ENCODE measurements at places on chromosomes 3 and 15. TPM values are rescaled to one million over a fixed set of nuclear protein-coding genes. Genes with fewer than 3 reads are reported as not detected.

DNA sequence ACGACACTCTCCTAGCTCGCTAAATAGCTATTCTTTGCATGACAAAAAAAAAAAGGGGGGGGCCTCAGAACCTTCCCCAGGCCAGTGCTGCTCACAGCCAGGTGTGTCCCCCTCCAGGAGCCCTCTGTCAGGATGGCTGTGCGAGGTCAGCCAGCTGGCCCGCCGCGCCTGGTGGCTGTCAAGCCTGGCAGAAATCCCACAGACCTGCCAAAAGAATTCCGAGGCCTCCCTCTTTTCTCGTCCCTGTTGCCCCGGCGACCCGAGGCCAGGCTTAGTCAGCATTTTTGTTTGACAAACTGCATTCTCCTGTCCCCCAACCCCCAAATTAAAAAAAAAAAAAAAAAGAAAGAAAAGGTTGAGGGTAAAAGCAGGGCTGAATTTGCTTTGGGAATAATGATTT, 61.9 kb downstream of the TM4SF4 start:
- peaks cover 8% of the 10 kb centered on the region for H3K4me1 ChIP-seq
- no peaks in the 10 kb centered on the region for H3K27me3 ChIP-seq
- H3K4me3 ChIP-seq = no peak overlapping the region
- no peak for DNase-seq
- H3K36me3 ChIP-seq = peaks cover 7% of the 10 kb centered on the region
- no peak overlapping the region for H3K27ac ChIP-seq

DNA sequence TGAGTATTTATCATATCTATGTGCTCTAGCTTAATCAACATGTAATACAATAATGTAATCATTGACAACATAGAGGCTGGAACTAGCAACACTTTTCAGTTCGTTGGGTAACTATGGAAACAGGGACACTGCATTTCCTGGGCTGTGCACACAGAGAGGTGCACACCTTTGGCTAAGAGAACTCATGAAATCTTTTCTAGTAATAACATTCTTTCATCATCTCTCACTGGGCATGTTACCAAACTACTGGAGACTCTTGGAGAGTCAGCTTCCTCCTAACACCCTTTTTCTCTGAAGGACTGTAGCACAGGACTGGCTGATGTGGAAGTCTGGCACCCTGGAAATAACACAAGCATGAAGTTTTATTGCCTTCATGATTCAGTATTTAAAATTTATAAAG, 135.6 kb downstream of the KCNMB2 start:
- H3K4me3 ChIP-seq = no peak overlapping the region
- H3K4me1 ChIP-seq = peaks cover 17% of the 10 kb centered on the region
- no peaks in the 10 kb centered on the region for H3K27me3 ChIP-seq
- peak; percentile 17 for DNase-seq

EXD1 gene
- polyA plus RNA-seq = 0.17 TPM

- H3K4me3 ChIP-seq = no peak overlapping the region
- DNase-seq = no peak
- H3K4me1 ChIP-seq = no peaks in the 10 kb centered on the region
- H3K27ac ChIP-seq = no peak overlapping the region
Measured at GRCh38 chr3:195450731-195451229, 8.0 kb upstream of the ACAP2 start.

DNA sequence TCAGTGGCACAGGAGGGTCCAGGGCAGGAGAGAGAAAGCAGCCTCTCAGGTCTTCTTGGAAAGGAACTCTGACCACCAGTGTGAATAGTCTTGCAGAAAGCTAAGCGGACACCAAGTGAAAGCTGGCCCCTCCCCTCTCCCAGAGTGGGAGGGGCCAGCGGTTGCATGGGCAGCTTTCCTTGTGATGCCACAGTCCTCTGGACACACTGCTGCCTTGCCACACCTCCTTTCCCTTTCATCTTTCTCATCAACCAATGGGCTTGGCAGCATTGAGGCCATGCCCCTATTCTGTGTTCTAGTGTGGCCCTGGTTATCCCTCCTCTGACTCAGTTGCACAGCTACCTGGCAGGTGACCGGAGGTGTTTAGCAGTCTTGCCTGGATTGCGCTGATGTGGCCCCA, 49.7 kb upstream of the GOLGA6B start:
- no peaks in the 10 kb centered on the region for H3K27me3 ChIP-seq
- no peak for DNase-seq
- H3K36me3 ChIP-seq = no peaks in the 10 kb centered on the region
- H3K4me1 ChIP-seq = no peaks in the 10 kb centered on the region
- H3K4me3 ChIP-seq = no peak overlapping the region
- H3K27ac ChIP-seq = no peak overlapping the region

CERS3 gene
- polyA plus RNA-seq = 8.4 TPM

DNA sequence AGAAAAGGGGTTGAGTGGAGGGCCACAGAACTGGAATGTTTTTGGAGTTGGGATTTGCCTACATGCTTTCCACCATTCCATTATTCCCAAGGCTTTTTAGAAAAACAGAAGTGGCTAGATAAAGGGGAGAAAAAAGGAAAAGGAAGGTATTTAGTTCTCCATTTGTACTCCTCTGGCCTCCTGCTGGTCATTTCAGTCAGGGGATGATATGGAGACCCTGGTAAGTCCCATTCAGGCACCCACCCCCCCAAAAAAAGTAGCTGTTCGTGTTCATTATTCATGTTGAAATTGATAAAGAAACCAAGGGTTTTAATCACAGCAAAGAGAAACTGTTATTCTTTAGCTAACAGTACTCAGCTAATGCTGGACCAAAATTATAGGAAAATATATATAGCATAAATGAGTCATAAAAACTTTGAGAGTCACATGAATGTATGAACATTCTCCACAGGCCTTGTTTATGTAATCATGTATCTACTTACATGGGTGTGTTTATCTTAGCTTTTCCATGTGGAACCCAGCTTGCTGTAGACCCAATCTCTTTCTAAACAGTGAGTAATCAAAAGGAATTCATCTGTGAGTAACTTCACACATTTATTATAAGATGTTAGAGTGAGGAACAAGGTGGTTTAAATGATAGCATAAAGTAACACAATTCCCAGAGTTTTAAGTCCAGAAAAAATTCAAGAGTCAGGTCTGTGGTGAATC, 167.2 kb downstream of the KCNMB2 start:
- H3K4me1 ChIP-seq = peaks cover 45% of the 10 kb centered on the region
- H3K4me3 ChIP-seq = no peak overlapping the region
- peak; percentile 77 for DNase-seq
- H3K27me3 ChIP-seq = no peaks in the 10 kb centered on the region
- H3K36me3 ChIP-seq = no peaks in the 10 kb centered on the region
- H3K27ac ChIP-seq = peak overlapping the region; percentile 66

SLC22A13 gene
- polyA plus RNA-seq = 0.54 TPM

DNA sequence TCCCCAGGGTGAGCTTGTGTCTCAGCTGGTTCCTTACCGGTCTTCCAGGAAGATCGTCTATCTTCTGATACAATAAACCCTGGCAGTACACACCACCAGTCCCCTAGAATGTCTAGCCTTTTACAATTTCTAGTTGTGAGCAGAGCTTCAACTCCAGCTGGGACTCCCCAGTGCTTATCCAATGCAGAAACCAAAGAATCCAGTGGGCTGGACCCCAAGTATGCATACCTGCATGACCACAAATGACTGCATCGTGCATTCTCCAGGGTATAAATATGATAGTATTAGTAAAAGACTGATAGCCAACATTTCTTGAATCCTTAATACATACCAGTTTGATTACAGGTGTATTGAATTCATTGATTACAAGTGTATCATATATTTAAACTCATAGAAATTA, 176.0 kb downstream of the SATB1 start:
- H3K27me3 ChIP-seq = no peaks in the 10 kb centered on the region
- H3K27ac ChIP-seq = no peak overlapping the region
- no peaks in the 10 kb centered on the region for H3K36me3 ChIP-seq

C2CD4A gene
- not detected for polyA plus RNA-seq

GRCh38 chr15:48569591-48570302, 75.8 kb downstream of the FBN1 start:
- no peaks in the 10 kb centered on the region for H3K36me3 ChIP-seq
- DNase-seq = no peak
- peaks cover 21% of the 10 kb centered on the region for H3K4me1 ChIP-seq
- no peaks in the 10 kb centered on the region for H3K27me3 ChIP-seq

TMEM212 gene
- not detected for polyA plus RNA-seq

DNA sequence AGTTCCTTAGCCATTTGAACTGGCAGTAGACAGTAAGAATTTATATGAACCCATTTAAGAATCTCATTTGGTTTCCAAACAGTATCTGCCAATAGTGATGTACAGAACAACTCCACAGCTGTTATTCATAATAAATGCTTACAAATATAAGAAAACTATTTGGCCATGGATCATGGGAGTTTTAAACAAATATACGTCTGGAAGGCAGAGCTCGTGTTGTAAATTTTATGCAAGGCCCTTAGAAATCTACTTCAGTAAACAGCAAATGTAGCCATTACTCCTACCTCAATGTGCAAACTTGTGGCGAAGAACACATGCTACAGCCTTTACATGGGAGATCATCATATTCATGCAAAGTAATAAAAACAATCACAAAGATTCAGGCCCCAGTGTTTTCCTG, 65.3 kb upstream of the NANOGP8 start:
- H3K27me3 ChIP-seq = no peaks in the 10 kb centered on the region
- H3K4me1 ChIP-seq = no peaks in the 10 kb centered on the region
- H3K36me3 ChIP-seq = no peaks in the 10 kb centered on the region
- no peak for DNase-seq

GRCh38 chr15:74304431-74304830, 63.0 kb downstream of the CYP11A1 start:
- H3K4me3 ChIP-seq = no peak overlapping the region
- no peak overlapping the region for H3K27ac ChIP-seq
- peaks cover 88% of the 10 kb centered on the region for H3K27me3 ChIP-seq
- DNase-seq = no peak
- H3K36me3 ChIP-seq = no peaks in the 10 kb centered on the region

DNA sequence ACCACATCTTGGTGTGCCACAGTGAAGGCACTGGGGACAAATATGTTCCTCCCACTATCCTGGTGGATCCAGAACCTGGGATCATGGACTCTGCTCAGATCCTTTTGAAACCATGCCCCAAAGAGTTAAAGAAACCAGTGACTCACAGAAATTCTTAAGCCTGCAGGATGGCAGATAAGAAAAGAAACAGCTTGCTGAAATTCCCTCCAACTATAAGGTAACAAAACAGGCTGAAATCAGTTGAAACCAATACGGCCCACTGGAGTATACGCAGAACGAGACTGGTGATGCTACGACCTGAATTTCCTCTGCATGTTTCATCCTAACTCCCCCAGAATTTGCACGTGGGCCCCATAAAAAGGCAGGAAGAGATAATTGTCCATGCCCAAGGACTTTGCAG, 209.6 kb downstream of the TJP1 start:
- H3K4me3 ChIP-seq = no peak overlapping the region
- no peaks in the 10 kb centered on the region for H3K36me3 ChIP-seq
- no peak overlapping the region for H3K27ac ChIP-seq
- no peaks in the 10 kb centered on the region for H3K4me1 ChIP-seq

All from keratinocyte (primary cell).